ENCODE measurements at places on chromosomes 2 and 18. TPM values are rescaled to one million over a fixed set of nuclear protein-coding genes. Genes with fewer than 3 reads are reported as not detected.

GRCh38 chr18:63971320-63972001 is 1.6 kb downstream of the SERPINB8 start:
- no peak for DNase-seq

DNA sequence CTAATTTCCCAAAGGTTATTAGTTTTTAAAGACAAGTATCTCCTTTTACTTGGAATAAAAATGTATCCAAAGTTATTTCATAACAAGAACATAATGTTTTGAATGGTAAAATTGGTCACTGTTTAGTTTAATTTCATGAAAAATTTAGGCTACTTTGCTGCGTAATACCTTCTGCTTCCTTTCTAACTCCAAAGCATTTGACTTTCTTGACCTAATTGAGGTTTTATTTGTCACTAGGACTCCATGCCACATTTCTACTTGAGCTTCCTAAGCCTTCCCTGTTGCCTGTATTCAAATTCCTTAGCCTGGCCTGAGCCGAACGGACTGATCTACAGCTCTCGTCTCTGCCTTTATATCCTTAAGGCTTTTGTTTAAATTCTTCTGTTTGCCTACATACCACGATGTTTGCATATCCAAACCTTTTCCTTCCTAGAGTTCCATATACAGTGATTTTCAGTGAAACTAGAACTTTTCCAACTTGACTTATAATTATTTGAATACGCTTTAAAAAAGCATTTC is 25.1 kb downstream of the ARMC9 start:
- no peak for DNase-seq

NEU2 gene
- total RNA-seq, result not detected

ALPP gene
- not detected for total RNA-seq

LIPG gene
- 13.3 TPM for total RNA-seq

Data from mucosa of descending colon (tissue), 3 donors.